ENCODE measurements at places on chromosomes 1 and 21.

DNA sequence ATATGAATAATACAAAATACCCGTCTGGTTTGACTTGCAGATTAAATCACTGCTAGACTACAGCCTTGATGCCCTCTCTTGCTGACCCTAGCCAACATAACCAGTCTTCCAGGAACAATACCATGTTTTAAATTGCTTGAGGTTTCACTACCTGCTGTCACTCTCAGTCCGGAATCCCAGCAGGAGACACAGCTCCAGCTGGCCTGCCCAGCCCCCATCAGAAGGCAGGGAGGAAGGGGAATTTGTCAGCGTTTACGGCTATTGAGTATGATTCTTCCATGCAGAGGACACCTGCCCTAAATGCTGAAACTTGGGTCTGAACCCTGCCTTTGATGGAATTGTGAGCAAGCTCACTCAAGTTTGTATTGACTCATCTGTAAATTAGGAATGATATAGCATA, 33.0 kb downstream of the ZNF496 start:
- no peak for DNase-seq

DNA sequence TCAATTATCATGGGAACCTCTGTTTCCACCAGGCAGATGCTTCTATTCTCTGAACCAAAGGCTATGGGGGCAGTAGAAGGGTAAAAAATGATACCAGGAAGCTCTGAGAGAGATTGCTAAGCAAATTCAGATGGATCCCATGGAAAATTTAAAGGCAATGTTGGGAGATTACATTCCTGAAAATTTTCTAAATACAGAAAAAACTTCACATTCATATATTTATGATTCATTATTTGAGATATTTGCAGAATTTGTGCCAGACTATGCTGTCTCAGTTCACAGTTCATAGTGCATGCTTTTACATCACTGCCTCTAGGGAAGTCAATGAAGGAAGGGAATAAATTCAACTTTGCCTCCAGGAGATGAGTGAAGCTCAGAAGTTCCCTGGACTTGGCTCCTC, 57.5 kb downstream of the KCNT2 start:
- no peak for DNase-seq

DNA sequence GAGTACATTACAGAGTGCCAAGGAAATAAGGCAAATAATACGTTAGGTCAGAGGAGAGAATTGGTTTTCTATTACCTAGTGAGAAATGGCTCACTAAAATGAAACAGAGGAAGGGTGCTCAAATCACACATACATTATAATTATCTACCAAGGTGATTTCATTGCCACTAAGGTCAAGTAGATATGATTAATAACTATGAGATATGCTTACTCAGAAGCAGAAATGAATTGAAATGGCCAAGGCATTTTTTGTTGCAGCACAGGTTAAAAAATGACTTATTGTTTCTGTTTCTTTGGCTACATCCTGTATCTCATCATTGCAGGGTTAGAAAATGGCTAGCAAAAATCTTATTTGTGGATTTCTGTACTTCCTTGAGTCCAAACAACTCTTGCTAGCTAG, 154.5 kb upstream of the GORAB start:
- no peak for DNase-seq

DNA sequence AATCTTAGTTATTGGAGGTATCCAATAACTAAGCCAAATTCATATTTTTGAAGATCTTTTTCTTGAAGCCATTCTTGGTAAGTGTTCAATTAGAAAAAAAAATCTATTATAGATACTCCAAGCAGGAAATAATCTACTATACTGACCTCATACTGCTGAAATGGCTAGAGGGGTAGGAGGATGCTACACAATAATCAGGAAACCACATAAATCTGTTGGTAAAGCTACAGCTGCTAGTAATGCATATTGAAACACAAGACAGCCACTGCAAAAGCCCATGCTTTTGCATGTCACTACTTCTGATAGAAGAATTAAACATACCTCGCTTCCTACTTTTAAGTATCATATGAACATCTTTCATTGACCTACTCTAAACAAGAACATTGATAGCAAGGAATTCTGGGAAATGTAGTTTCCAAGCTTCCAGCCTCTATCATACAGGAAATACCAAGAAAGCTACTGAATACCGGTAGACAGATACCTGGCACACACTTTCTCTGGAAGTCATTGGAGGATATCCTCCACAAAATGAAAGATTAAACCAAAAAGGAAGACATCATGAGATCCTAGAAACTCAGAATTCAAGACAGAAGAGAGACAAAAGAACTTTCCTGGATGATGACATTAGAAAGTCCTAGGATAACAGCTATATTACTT, 103.0 kb upstream of the VAV3 start:
- DNase-seq = no peak

DNA sequence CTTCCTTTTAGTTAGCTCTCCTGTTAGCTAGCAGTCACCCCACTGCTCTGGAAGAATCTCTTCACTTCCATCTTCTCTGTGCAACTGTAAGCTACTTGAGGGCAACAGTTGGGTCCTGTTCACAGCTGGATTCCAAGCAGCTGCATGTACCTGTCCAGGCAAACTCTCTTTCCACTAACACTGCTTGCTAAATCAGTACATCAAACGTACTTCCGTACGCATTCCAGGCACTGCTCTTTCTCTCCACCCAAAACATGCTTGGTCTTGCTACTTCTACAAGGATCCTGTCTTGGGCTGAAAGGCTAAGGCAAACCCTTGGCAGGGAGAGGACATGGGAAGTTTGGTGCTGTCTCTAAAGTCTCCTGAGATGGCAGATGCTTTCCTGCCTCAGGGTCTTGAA, 139.2 kb upstream of the CACNA1E start:
- no peak for DNase-seq

GRCh38 chr21:45570071-45570470, 27.8 kb upstream of the SLC19A1 start:
- DNase-seq = no peak

- no peak for DNase-seq
Observed at GRCh38 chr1:192588546-192588945, 13.0 kb downstream of the RGS1 start.

- DNase-seq = no peak
Observed at GRCh38 chr1:36253161-36253862, 29.1 kb downstream of the THRAP3 start.

GRCh38 chr1:169999761-170000160, 74.7 kb downstream of the KIFAP3 start:
- DNase-seq = no peak

GRCh38 chr1:27428316-27429028, 36.0 kb downstream of the GPR3 start:
- DNase-seq = no peak

GRCh38 chr1:231108516-231109302, 53.1 kb upstream of the TRIM67 start:
- no peak for DNase-seq

DNA sequence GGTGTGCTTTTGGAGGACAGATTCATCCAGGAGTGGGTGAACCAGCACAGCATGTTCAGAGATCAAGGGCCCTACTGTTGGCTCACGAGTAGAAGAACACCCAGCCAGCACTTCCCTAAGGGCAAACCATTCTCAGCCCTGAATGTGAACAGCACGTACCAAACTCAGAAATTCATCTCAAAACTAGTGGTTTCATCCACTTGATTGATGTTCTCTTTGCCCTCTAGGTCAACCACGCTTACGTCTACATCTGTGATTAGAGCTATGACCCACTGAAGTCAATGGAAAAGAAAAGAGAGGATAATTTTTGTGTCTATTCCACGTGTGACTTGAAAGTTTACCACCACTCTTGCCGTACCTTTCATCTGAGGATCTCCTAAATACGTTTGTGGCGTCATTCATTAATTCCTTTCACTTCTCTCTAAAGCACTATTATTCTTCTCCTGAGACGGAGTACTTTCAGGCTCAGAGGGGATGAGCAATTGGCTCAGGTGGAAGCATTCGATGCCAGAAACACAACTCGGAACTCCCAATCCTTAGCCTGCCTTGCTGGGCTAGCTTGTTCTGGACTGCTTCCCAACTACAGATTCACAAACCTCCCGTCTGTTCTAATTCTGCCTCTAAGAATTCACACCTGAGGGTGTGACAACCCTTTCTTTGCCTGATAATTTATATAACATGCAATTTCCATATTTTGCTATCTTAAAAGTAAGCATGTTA, 57.3 kb upstream of the HIVEP3 start:
- DNase-seq = no peak

GRCh38 chr1:209835782-209836298, 8.1 kb downstream of the UTP25 start:
- DNase-seq = no peak

- DNase-seq = no peak
Observed at GRCh38 chr1:180680558-180681144, 48.8 kb downstream of the XPR1 start.

GRCh38 chr21:36330904-36331303, 10.9 kb downstream of the MORC3 start:
- DNase-seq = peak; percentile 65

DNA sequence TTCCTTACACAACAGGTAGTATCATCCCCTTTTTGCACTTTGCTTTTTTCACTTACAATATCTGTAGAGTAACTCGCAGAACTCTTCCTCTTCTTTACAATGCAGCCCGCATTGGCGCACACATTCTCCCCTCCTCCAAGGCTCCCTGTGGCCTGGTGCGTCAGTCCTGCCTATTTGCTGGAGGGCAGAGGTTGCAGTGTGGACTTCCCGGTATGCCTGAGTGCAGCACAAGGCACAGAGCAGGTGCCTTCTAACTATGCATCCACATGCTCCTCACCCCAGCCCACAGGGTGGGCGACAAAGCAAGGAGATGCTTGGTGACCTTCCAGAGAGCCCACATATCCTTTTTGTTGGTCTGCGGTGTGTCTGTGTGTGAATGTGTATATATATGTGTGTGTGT, 53.3 kb downstream of the ARHGEF11 start:
- no peak for DNase-seq

DNA sequence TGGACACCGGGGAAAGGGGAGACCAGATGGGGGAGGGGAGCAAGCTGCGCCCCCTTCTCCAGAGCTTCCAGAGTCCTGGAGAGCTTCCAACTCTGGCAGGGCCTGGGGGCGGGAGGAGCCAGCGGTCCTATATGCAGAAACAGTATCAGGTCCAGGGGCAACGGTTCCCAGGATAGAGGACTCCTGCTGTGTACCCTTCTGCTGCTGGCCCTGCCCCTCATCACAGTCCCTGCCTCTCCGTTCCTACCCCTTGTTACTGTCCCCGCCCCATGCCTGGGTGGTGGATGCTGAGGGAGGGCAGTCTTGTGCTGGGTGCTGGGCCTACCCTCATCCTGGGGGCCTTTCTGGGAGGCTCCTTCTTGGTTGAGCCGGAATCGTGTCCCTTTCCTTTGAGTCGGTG, 19.2 kb upstream of the PEX10 start:
- no peak for DNase-seq

GRCh38 chr1:3170561-3171453, 101.8 kb downstream of the PRDM16 start:
- DNase-seq = no peak

DNA sequence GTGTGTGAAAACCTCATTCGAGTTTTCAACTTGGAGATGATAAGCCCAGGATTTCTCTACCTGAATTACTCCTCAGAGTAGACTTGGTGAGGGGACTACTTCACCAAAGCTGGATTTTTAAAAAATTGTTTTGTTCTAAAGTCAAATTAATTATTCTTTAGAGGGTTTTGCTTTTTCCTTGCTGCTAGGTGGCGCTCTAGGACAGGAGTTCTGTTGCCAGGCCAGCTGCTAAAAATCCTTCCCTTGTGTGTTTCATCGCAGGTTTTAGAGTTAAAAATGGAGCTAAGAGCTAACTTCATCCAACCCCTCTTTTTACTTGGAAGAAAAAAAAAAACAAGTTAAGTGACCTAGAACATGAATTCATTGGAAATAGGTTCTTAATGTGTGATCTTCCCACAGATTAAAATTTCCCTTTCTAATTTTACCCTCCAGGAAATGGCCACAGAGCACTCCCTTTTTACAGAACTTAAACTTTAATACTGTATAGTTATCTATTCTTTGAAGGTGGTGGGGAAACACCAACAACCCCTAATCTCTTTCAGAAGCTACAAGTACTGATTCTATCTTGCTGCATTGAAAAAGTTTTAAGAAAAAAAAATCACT, 36.7 kb upstream of the FAM163A start:
- peak; percentile 54 for DNase-seq

GRCh38 chr1:87778896-87779295, 450.2 kb downstream of the LMO4 start:
- no peak for DNase-seq

- no peak for DNase-seq
Observed at GRCh38 chr1:227929751-227930472, 17.8 kb downstream of the WNT9A start.

- no peak for DNase-seq
Observed at GRCh38 chr1:50610563-50610962, 187.3 kb upstream of the DMRTA2 start.

DNA sequence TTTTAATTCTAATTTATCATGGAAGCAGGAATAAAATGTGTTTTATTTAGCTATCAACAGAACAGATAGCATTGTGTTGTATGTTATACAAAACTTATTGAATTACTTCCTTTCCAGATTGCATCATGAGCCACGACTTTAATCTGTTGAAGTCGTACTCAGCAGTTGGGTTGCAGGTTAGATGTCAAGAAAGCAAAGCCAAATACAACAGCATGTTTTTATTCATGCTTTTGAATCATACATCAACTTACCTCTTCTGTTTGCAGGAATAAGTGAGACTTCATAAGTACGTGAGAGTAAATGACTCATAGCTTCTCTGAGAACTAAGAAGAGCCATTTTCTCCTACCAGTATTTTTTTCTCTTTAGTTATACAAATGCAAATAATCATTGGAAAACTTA, 110.8 kb upstream of the ADGRL4 start:
- no peak for DNase-seq

DNA sequence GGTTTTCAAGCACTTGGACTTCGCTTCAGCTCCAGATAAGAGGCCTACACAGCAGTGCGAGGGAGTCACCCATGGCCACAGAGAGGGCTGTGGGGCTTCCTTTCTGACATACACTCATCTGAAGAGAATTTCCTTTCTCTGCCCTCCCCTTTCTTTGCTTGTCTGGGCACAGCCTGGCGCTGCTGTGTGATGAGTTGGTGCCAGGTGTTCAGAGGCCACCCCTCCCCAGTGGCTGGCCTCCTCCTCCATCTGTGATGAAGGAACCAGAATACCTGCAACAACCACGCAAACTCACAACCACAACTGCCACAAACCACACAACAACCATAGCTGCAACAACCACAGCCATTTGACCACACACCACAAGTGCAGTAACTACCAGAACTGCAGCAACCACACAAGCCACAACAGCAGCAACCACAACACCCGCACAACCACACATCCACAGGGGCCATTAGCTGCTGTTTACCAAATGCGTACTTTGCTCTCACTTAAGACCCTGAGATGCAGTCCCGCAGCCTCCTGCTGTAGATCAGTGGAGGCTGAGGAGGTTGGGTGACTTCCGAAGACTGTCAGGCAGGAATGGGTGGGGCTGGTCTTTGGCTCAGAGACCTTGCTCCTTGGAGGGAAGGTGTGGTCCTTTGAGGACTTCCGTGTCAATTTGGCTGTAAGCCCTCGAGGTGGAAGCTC, 71.1 kb downstream of the IER5 start:
- no peak for DNase-seq

- DNase-seq = no peak
Observed at GRCh38 chr1:22186311-22186710, 43.4 kb upstream of the WNT4 start.

GRCh38 chr1:243837907-243838535, 12.0 kb downstream of the AKT3 start:
- no peak for DNase-seq

GRCh38 chr1:244699741-244700140, 46.8 kb downstream of the DESI2 start:
- DNase-seq = no peak

GRCh38 chr21:34343347-34343746, 20.5 kb upstream of the KCNE2 start:
- DNase-seq = no peak

GRCh38 chr1:102185260-102185659, 188.5 kb upstream of the OLFM3 start:
- DNase-seq = no peak

GRCh38 chr1:109295712-109296415, 10.9 kb downstream of the MYBPHL start:
- no peak for DNase-seq
